Kidney (tissue), 22 donors: ENCODE measurements at places on chromosomes 13 and 19. TPM values are rescaled to one million over a fixed set of nuclear protein-coding genes. Genes with fewer than 3 reads are reported as not detected.
A peak's percentile ranks its signal among the peaks of the same experiment; 100 is the strongest.

DNA sequence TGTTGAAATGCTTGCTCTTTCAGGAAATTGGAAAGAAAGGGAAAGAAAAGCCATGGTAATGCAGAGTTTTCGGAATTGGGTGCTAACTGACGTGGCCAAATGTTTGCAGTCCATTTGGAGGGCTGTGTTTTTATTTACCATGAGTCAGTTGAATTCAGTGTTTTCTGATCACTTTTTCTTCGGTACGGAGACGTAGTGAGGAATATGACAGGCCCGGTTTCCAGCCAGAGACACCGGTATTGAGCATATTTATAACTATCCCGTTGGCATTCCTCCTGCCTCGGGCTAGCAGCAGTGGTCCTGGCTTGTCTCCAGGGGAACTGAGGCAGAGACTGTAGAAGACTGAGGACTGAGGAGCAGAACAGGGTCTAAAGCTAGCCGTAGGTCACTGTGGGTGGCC, 1.0 kb downstream of the CDC16 start:
- DNase-seq, result no peak

GRCh38 chr13:28138012-28138755, at the start of gene PAN3:
PAN3 (plus strand) TSS chr13:28138545; CDS start chr13:28138658, 113 bp downstream.
- peak; percentile 97 for DNase-seq

- peak; percentile 41 for DNase-seq
Measured at GRCh38 chr19:34365463-34366401, 736 bp downstream of the GPI start.

DNA sequence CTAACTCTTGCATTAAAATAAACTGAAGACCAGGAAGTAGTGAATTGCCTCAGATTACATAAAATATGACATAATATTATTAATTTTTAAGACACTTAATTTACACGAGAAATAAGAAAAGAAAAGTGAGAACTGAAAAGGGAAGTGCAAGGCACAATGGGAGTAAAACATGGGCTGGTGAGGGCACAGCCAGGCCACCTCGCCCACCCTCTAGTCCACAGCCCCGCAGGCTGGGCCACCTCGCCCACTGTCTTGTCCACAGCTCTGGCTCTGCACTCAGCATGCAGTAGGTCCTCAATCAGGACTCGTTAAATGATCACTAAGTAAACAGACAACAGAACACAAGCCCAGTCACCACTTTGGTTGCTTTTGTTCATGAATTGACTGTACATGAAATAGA, 67.8 kb upstream of the ARHGEF7 start:
- no peak for DNase-seq

- DNase-seq, result no peak
Measured at GRCh38 chr13:96940961-96941360, 53.3 kb downstream of the OXGR1 start.

- no peak for DNase-seq
Measured at GRCh38 chr19:33624586-33624985, 2.8 kb downstream of the CHST8 start.

GRCh38 chr19:3514930-3515329, 8.8 kb downstream of the FZR1 start:
- no peak for DNase-seq

Gene LSR
- 37.9 TPM for polyA plus RNA-seq

GRCh38 chr13:58843567-58843966, 1212.0 kb downstream of the PCDH17 start:
- DNase-seq, result no peak

DNA sequence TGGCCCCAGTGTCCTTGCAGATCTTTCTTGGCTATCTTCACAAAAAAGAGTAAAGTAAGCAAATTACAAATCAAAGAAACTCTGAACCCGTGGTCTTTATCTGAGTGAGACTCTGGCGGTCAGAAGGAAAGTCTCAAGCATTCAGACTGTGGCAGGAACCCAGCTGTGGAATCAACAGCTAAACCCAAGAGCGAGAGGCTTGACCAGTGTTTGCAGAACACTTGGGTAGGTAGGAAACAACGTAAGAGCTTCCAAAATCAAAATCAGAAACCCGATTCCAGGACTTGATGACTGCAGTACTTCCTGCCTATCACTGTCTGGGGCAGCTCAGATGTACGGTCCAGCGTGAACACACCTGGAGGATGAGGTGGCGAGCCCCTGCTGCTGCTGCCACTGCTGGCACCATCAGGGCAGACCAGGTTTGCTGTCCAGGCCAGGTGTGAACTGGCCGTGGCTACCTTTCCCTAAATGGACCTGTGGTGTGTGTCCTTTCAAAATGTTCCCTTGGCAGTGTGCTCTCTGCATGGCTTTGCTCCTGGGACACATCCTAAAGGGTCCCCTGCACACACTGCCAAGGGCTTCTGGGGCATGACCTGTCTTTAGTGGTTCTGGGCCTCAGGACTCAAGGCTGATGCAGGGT, 9.5 kb downstream of the TUBA3C start:
- no peak for DNase-seq
